ENCODE measurements at places on chromosomes 1 and 21.

DNA sequence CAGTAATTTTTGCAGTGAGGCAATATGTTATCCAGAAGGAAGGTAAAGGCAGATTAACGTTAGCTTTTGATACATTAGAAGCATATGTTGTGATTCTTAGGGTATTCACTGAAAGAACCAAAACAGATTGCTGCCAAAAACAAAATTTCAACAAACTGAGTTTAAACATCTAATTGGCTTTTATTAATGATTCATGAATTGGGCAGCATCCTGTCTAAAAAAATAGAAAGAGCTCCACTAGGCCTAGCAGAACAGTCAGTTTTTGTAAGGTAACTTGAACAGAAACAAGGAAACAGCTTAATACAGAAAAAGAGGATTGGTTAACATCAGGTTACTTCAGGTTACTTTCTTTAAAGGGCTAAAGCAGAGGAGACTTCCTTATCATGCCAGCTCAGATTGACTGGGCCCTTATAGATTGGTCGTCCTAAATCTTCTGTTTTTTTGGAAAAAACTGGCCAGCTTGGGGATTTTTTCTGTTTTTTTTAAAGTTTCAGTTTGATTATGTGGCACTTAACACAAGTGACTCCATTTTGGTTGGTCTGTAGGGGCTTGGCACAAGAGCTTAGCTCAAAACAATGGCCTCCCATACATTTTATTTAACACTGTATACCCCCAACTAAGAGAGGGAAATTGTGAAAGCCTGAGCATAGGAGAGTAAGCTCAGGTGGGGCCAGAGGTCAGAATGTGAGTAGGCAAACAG, 36.8 kb upstream of the GALNT2 start:
- DNase-seq = no peak

GRCh38 chr1:36212782-36213181, 11.5 kb upstream of the THRAP3 start:
- DNase-seq = no peak

- no peak for DNase-seq
These were observed 15.7 kb downstream of the REG4 start for GRCh38 chr1:119795261-119796200.

GRCh38 chr1:234478481-234479309, at the start of gene TARBP1:
Gene TARBP1 (minus strand): TSS chr1:234479179. CDS start chr1:234479103, 76 bp downstream.
- peak; percentile 94 for DNase-seq

Measured in astrocyte of the hippocampus (primary cell).